ENCODE measurements at places on chromosomes 6 and 20.

DNA sequence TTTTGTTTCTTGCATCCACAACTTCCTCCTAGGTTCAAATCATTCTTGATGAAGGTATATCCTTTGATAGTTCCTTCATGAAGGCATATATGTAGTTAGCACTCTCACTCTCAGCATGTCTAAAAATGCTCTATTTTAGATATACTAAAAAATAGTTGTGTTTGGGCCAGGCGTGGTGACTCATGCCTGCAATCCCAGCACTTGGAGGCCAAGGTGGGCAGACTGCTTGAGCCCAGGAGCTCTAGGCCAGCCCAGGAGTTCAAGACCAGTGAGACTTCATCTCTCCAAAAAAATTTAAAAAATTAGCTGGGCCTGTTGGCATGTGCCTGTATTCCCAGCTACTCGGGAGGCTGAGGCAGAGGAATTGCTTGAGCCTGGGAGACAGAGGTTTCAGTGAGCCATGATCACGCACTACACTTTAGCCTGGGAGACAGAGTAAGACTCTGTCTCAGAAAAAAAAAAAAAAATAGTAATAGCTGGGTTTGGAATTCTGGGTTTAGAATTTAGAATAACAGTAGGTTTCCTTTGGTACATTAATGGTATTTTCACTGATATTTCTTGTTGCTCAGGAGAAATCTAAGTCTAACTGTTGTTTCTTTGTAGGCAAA is 7.0 kb downstream of the SERAC1 start:
- DNase-seq = no peak

DNA sequence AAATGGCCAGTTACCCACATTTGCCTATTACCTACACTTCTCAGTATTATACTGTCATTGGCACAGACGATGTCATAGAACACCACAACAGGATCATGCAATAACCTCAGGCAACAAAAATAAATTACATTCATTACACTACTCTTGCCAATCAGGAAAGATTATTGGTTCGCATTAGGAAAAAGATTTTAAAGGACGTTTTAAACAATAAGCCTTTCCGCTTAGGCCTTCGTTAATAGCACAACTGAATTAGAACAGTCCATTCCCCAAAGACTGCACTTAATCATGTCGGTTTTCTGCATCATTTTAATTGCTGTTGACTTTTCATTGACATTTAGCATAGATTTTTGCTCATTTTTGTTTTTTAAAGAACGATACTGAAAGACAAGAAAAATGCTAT is 912 bp upstream of the SENP6 start:
- DNase-seq = no peak

DNA sequence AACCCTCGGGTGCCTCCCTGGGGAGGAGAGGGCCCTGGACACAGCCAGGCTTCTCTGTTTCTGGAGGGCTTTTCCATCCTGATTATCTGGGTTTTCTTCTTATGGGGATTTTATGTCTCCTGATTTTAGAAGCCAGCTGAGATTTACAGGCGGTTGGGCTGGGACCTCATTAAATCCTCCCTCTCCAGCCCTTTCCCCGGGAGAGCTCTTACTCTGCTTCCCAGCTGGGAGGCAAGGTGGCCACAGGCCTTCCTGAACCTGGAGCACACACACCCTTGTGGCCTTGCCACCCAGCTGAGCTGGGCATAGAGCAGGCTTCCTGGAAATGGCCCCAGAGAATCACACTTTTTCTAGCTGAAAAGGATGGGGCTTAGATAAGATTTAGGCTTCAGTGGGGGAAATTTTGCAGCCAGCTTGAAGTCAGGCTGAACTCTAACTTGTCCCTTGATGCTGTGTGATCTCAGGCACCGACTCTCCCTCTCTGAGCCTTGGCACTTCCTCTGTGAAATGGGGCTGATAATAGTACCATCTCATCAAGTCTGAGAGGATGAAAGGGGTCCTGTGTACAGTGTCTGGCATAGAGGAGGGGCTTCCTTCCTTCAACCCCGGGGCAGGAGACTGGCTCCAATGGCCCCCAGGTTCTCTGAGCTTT is 16.6 kb downstream of the VSTM2L start:
- no peak for DNase-seq

- DNase-seq = no peak
Measured at GRCh38 chr6:75893058-75893775, 144.2 kb downstream of the MYO6 start.

DNA sequence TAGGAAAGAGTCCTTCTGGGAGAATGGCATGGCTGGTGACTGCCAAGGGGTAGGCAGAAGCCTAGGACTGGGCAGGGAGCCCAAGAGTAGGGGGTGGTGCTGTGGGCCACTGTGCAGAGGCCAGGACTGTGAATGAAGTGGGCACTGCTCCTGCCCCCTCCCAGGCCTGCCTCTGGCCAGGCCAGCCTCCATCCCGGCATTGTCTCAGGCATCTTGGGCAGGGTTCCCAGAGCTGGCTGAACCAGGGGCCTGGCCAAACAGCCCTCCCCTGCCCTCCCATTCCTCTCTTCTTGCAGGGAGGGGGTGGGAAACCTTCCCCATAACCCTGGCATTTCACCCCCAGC is 81.6 kb downstream of the MRPL14 start:
- DNase-seq = no peak

GRCh38 chr6:113997116-113997515 is 26.2 kb upstream of the HDAC2 start:
- DNase-seq = peak; percentile 79

DNA sequence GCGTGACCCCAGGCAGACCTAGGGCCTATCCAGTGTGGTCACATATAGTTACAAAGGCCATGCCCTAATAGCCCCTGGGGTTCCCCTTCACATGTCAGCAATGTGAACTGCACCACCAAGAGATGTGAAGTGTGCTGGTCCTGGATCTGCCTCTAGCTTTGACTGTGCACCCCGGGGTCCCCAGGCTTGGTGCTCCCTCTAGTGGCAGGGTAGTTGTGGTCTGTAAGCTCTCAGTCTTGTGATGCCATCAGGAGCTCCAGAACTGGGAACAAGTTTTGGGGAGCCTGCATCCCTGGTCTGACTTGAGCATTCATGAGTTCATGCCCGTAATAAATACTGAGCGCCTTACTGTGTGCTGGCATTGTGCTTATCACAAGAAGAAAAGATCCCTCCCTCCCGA is 143.4 kb downstream of the DHX35 start:
- DNase-seq = no peak

DNA sequence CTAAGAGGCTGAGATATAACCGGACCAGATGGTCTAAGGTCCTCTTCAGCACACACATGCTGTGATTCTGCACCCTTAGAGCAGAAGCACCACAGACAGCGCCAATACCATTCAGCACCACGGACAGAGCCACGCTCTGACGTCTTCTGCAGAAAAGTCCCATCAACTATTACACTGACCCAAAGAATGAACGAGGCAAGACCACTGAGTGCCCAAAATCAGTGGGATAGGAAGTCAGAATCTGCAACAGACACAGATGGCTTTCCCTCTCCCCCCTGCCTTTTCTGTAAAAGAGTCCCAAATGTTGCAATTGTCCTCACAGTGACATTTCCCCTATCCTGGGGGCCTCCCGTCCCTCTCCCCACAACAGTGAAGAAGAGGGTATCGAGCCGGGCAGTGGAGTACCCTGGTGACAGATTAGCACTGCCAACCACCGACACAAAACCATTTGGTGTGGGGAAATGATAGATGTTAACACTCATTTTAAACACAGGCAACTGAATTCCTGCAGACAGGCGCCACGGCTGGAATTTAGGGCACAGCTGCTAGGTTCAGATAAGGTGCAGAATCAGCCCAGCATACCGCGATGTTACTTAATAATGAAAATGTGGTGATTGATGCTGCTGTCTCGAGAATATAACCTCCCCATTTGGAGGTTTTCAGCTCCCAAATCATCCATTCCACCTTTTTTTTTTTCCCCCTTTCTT is 66.6 kb upstream of the CTNNBL1 start:
- DNase-seq = no peak

- DNase-seq = no peak
Measured at GRCh38 chr6:36318690-36319435, 17.8 kb downstream of the BNIP5 start.

- DNase-seq = no peak
Measured at GRCh38 chr6:57135885-57136284, 36.2 kb upstream of the BAG2 start.

All from HS-27A (cell line).